Head of caudate nucleus (tissue), 42 donors: ENCODE measurements at places on chromosomes 2 and 18.

DNA sequence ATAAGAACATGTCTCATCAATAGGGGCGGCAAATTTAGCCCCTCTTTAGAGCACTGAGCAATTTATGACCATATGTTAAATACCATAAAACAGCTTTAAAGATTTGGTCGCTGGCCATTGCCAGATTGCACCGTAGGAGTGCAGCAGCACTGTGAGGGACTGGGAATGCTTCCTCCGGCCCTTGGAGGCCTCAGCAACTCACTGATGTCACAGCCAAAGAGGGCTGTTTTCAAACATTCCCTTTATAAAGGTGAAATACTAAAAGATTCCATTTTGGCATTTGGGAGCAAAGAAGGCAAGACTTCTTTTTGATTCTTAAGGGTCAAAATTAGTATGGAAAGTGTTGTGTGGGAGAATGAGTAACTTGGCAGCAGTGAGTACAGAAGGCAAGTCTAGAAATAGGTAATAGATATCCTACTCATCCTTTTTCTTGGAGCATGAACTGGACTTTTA lies 63.7 kb downstream of the BABAM2 start:
- DNase-seq = no peak

DNA sequence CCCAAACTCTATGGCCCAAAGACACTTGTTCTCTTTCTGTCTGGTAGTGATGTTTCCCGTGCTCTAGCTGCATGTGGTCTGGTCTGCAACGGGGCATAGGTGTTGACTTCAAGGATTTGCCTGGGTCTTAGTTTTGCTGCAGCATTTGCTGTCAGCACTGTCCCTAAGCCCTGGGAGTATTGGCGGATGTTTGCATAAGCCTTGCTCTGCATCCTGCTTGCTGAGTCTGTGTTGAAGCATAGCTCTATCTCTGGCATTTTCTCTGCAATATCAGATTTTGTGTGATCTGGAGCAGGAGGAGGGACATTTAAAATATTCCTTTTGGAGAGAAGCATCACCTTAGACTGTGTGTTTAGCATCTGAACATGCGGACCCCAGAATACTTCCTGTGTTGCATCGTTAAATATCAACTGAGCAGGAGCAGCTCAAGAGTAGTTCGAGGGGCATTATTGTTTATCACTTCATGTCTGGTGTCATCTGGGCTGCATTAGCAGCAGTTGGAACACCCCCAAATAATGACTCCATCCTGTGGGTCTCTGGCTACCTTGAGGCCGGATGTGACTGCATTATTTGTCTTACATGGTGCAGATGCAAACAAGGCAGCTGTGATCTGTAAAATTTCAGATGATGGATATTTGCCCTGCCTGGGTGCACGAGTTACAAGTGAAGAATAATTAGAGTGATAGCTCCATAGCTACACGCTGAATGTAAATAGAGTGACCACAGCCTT lies 231.7 kb downstream of the TRIB2 start:
- DNase-seq = no peak

DNA sequence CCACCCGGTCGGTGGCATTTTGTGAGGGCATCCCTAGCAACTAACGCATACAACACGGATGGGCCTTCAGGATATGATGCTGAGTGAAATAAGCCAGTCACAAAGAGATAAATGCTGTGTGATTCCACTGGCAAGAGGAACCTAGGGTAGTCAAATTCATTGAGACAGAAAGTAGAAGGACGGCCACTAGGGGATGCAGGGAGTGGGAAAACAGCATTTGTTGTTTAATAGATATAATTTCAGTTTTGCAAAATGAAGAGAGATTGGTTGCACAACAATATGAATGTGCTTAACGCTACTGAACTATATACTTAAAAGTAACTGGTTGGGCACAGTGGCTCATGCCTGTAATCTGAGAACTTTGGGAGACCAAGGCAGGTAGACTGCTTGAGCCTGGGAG lies 112.9 kb downstream of the AFF3 start:
- DNase-seq = no peak

- DNase-seq = no peak
Observed at GRCh38 chr18:24616653-24617052, 156.2 kb downstream of the HRH4 start.
